Stimulated activated memory B cell treated with anti-CD40 and anti-IgM and Interleukin-4, amounts not matched to agents 10 μg/mL and 1 μg/mL and 100 μg/mL, for 72 hours (primary cell): ENCODE measurements at places on chromosomes 13 and 19.

DNA sequence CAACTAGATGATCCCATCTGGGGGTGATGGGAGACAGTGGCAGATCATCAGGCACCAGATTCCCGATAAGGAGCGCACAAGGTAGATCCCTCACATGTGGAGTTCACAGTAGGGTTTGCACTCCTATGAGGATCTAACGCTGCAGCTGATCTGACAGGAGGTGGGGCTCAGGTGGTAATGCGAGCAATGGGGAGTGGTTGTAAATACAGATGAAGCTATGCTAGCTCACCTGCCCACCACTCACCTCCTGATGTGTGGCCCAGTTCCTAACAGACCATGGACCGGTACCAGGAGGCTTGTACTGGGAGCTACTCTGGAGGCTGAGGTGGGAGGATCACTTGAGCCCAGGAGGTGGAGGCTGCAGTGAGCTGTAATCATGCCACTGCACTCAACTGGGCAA is 34.8 kb downstream of the VAV1 start:
- no peak for ATAC-seq

- ATAC-seq, result peak; percentile 11
These were observed 569 bp downstream of the DLEU7 start for GRCh38 chr13:50842990-50843256.

- no peak for ATAC-seq
These were observed 52.3 kb downstream of the LRCH1 start for GRCh38 chr13:46605076-46605824.

GRCh38 chr13:28854657-28855056 is 34.5 kb downstream of the MTUS2 start:
- ATAC-seq, result no peak

DNA sequence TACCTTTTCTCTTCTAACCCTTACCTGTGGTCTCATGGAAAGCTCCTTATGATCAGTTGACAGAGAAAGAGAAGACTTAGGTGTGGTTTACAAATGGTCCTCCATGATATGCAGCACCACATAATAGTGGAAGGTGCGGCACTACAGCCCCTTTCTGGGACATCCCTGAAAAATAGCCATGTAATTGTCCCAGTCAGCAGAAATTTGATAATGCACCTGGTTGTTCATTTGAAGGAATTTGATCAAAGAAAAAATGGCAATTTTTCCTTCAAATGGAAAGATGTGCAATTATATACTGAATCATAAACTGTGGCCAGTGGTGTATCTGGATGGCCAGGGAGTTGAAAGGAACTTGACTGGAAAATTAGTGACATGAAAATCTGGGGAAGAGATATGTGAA is 293.6 kb upstream of the PCDH20 start:
- ATAC-seq, result no peak

GRCh38 chr13:59247171-59247570 is 916.6 kb downstream of the DIAPH3 start:
- ATAC-seq, result no peak

DNA sequence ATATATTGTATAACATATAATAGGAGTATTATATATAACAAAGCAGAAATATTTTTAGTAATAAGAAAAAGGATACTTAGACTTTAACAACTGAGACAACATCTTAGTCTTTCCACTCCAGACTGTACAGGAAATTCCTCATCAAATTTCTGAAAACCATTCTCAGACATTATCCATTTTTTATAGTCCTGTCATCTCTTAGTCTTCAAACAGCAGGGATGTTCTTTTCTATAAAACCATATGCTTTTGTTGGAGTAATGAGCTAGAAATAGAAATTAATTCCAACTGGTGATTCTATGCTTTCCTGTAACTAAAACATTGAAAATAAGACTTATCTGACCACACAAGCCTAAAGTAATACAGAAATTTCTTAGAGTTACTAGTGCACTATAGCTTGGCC is 82.2 kb upstream of the CSNK1A1L start:
- no peak for ATAC-seq

DNA sequence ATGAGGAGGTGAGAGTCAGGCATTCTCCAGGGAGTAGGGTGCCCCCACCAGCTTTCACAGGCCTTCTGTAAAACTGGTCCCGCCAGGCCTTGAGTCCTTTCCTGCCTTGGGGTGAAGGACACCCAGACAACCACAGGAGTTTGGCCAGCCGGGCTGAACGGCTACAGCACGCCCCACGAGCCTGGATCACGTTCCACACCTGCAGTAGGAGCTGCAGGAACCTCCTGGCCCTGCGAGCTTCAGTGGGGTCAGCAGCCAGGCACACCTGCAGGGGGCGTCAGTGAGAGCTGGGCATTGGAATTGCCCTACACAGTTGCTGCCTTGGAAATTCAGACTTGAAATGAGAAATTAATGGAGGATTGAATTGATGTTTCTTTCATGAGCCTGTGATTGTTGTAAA is 45.7 kb downstream of the COL4A2 start:
- ATAC-seq, result no peak

DNA sequence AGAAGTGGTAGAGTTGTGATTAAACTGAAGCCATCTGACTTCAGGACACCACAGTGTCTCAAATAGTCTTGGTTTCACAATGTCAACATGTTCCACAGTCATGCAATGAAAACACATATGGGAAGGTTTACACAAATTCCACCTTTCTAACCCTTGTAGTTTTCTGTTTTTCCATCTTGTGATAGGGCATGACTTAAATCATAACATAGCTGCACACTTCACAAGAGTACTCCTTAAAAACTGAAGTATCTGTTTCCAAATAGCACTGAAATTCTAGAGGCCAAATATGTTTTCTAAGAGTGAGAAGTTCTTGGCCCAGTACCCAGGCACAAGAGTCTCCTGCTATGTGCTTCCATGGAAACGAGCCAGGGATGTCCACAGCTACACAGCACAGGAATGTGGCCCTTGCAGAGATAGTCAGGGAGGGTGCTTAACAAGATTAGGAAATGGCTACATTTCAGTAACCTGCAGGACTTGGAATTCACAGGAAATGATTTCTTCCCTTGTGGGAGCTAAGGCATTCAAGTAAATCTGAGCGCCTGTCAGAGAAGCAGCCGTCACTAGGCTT is 269.1 kb downstream of the NDFIP2 start:
- ATAC-seq, result no peak

GRCh38 chr13:46577696-46578589 is 25.0 kb downstream of the LRCH1 start:
- peak; percentile 57 for ATAC-seq

DNA sequence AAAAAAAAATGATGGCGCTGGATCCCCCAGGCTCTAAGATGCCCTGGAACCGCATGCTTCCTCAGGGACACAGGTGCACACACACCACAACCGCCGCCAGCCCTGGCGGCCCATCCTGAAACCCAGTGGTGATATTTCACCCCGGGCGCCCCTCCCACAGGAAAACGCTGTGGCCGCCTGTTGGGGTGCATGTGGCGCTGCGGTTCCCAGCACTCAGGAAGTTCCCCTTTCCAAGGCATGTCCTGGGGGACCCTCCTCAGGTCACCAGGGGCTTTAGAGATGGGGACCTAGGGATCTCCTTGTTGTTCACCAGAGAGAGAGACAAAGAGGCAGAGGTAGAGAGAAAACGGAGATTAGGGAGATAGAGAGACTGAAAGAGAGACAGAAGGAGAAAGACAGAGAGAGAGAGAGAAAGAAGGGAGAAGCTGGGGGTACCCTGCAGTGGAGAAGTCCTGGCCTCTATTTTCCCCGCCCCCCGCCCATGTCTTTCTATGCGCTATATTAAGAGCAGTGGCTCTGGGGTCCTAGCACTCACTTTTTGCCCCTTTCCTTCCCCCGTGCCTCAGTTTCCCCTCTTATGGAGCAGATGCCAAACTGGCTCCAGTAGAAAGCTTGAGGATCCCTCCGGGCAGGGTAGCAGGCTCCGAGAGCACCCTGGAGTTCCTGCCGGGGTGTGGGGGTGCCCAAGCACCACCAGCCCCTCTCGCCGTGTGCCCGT is 2.3 kb downstream of the ADGRE2 start:
- ATAC-seq, result peak; percentile 21

GRCh38 chr13:21683034-21683733 is 12.3 kb downstream of the FGF9 start:
- no peak for ATAC-seq

- no peak for ATAC-seq
These were observed 24.4 kb downstream of the COMMD6 start for GRCh38 chr13:75513271-75513670.

DNA sequence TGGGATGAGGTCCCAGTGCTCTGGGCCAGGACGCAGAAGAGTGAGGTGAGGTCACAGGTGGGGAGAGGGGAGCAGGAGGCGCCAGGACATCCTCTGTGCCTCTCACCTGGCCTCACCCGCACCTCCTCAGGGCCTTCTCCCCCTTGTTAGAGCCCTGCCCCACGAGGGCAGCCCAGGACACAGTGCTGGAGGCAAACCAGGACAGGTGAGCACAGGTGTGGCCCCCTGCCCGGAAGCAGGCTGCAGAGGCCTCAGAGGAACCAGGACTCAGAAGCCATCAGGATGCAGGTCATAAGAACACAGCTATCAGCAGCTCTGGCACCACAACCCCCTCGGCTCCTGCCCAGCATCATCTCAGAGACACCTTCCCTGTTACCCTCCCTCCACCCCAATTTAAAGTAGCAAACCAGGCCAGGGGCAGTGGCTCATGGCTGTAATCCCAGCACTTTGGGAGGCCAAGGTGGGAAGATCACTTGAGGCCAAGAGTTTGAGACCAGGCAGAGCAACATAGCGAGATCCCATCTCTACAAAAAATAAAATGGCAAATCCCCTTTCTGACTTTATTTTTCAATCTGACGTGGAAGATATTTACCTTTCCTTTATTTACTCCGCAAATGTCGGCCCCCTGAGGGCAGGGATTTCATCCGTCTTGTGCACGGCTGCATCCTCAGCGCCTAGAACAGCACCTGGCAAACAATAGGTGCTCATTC is at the start of gene CEACAM16:
Gene CEACAM16 (plus strand): TSS at position 660 of the 710 bp plus-strand sequence. CDS start 2,306 bp downstream, outside the sequence.
- no peak for ATAC-seq
